CD4-positive, CD25-positive, alpha-beta regulatory T cell (primary cell): ENCODE measurements at places on chromosomes 12 and 14.

GRCh38 chr14:54344445-54344844 is 52.4 kb upstream of the CDKN3 start:
- DNase-seq: no peak

- no peak for DNase-seq
Measured at GRCh38 chr14:37196604-37197420, 925 bp upstream of the MIPOL1 start.

DNA sequence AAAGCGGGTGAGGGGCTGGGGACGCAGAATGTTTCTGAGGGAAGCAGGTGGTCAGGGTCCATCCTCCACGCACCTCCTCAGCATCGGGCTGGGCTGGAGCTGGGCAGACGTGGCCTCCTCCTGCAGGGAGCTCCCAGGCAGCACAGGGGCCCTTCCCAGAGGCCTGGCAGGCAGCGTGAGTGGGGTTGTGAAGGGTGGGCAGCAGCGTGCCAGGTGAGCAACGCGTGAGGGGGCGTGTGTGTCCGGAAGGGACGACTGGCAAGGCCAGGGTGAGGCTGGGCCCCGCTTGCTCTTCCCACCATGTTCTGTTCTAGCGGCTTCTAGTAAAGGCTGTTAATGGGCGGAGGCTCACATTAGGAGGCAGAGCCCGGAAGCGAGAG is 17.1 kb downstream of the ANKRD9 start:
- no peak for DNase-seq

GRCh38 chr12:119182701-119183493 is 4.2 kb downstream of the HSPB8 start:
- DNase-seq: no peak

DNA sequence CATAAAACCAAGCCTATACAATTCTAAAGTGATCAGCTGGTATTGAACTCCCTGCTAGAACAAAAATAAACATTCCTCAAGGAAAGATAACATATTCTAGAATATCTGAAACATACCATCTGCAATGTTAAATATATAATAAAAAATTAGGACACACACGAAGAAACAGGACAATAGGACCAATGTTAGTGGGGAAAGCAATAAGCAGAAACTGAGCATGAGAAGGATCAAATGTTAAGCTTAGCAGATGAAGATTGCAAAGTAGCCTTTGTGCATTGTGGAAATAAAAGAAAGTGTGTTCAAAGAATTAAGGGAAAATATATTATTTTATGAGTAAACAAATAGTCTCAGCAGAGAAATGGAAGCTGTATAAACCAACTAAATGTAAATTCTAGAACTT is 180.8 kb downstream of the EPS8 start:
- no peak for DNase-seq
